ENCODE measurements at places on chromosomes 7 and 10. TPM values are rescaled to one million over a fixed set of nuclear protein-coding genes. Genes with fewer than 3 reads are reported as not detected.

The PLEKHS1 gene
- polyA plus RNA-seq: 0.38 TPM

DNA sequence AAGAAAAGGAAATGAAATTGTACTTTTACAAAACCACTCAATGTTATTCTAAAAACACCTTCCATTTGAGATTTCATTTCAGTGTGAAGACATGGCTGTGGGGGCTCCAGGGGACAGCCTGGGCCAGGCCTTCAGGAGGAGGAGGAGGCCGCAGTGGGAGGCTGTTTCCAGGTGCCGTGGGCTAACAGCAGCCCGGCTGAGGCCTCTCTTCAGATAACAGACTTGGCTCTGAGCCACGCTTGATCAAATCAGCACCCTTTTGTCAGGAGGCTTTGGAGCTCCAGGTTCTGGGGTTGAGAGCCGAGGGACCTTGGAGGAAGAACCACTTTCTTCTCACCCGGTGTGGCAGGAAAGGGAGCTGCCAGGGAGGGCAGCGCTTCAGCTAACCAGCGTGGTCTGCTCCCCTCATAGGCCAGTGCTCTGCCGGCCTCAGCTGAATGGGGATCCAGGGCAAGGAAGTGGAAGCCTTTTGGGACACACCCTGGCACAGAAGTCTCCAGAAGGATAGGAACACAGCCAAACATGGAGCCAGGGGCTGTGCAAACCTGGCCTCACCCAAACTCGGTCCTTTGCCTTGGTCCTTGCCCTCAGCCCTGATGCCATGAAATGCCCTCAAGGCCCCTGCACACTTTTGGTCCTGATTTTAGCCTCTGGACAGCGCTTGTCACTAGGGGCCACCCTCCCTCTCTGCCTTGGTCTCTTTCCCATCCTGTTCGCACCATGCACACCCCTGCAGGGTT, 23.5 kb upstream of the CHST15 start:
- DNase-seq: no peak

The TM9SF3 gene
- polyA plus RNA-seq: 221 TPM

DNA sequence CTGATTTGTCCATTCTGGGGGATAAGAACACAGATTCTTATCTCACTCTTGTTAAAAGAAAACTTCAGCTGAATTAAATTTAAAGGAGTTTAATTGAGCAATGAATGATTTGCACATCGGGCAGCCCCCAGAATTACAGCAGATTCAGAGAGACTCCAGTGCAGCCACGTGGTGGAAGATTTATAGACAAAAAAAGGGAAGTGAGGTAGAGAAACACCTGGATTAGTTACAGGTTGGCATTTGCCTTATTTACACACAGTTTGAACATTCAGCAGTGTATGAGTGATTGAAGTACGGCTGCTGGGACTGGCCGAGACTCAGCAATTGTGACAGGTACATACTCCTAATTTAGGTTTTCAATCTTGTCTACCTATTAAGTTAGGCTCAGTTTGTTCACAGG, 46.5 kb upstream of the FAM20C start:
- no peak for DNase-seq

The SORBS1 gene
- polyA plus RNA-seq: 41.7 TPM

DNA sequence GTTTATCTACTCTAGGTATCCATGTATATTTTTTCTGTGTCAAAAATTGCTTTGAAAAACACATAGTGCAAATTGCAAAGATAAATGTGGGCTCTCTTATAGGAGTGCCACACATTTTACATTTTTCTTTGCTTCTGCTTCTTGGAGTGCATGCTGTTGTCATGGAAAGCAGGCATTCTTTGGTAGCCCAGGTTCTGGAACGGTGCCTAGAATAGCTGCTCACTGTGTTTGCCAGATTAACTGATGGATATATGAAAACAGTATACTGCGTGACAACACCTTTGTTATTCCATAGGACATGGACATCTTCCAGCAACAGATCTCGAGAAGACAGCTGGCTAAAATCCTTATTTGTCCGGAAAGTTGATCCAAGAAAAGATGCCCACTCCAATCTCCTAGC, 13.4 kb downstream of the NIPSNAP2 start:
- DNase-seq: no peak

DNA sequence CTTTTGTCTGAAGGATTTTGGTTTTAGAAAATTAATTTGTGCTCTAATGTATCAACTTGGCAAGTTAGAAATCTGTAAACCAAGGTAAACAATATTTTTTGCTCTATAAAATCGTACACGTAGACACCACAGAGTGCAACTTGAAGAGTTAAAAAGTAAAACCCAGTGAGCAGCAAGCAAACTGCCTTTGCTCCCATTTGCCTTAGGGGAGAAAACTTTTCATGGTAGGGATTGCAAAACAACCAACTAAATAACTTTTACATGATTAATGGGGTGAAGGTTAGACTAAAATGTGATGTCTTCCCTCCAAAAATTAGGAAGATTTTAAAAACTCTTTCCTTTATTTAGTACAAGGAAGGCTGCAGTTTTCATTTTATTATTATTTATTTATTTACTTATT, 224.2 kb upstream of the LYZL1 start:
- no peak for DNase-seq

- no peak for DNase-seq
These were observed 59.8 kb upstream of the TES start for GRCh38 chr7:116150588-116150987.

DNA sequence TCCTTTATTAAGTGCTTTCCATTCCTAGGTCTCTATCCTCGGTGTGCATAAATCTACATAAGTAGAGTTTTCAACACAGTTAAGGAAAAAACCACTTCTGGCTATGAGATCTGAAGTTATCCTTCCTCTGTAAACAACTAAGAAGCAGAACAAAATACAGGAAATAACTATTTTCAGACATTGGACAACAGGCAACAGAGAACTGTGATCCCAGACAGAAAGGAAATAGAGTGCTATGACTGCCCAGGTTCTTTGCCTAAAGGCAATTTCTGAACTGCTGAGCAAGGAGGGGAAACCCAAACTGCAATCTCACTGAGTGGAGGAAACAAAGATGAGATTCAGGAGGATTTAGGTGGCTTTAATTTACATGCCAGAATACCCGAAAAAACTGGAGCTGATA, 285.4 kb downstream of the SNX13 start:
- no peak for DNase-seq

The GRIFIN gene
- not detected for polyA plus RNA-seq

The SLC4A2 gene
- 84.4 TPM for polyA plus RNA-seq

- DNase-seq: no peak
These were observed 160.8 kb downstream of the ZNF438 start for GRCh38 chr10:30870896-30871295.

All from left kidney (tissue), 8 donors.